Kasumi-1 (cell line): ENCODE measurements at places on chromosomes 3 and 15.

DNA sequence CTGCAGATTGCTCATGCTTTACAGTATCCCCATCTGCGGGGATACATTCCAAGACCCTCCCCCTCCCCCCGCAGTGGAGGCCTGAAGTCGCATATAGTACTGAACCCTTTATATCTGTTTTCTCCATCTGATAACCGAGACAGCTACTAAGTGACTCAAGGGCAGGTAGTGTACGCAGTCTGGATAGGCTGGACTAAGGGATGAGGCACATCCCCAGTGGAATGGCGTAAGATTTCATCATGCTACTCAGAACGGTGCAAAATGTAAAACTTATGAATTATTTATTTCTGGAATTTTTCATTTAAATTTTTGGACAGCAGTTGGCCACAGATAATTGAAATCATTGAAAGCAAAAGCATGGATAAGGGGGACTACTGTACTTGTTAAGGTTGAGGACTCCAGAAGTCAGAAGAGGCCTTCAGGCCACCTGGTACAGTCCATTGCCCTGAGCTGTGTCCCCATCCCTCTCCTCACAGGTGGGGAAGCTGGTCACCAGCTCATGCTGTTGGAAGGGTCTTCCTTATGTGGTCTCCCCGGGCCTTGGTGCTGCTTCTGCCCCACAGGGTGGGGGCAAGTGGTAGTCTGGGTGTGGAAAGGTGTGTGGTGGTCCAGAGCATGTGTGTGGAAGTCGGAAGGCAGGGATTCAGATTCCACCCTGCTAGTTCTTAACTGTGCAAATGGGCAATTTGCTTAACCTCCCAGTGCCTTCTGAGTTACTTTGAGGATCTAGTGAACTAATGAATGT, 72.0 kb downstream of the HCN4 start:
- DNase-seq, result no peak

DNA sequence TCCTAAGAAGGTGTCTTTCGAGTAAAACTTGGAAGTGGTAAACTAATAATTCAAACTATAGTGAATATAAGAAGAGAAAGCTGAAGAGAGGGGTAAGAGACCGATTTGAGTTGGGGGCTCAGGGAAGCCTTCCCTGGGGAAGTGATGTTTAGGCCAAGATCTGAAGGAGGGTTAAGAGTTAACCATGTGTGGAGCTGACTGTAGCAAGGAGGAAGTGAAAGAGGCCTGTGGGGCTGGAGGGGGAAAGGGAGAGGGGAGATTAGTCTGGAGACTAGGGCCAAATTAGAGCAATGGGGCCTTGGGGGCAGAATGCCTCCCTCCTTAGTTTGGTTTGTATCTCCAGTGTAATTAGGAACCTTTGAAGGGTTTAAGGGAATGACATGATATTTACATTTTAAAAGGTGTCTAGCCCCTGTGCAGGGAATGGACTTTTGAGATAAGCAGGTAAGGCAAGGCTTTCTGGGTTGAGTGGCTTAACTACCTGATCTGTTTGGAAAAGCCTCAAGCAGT, 2.2 kb downstream of the ZNF592 start:
- DNase-seq, result peak; percentile 77

GRCh38 chr3:50274371-50275104, 4.3 kb upstream of the LSMEM2 start:
- peak; percentile 58 for DNase-seq

GRCh38 chr3:171687064-171687463, 123.2 kb downstream of the PLD1 start:
- DNase-seq, result no peak

- DNase-seq, result no peak
These were observed 4.1 kb downstream of the PLA2G4F start for GRCh38 chr15:42152196-42152920.

DNA sequence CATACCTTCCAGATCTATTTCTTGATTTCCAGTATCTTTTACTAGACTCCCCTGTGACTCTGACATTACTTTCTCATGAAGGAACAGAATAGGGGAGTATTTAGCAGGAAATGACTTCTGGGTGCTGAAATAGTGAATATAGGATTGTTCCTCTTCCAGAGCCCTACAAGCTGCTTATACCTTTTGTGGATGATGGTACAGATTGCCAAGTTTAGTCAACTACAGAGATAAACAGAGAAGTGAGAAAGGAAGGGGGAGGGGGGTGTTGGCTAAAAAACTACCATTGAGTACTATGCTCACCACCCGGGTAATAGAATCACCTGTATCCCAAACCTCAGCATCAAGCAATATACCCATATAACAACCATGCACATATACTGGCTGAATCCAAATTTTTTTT, 298.3 kb upstream of the GPR149 start:
- DNase-seq, result no peak

- DNase-seq, result peak; percentile 76
These were observed 195.2 kb upstream of the DPPA4 start for GRCh38 chr3:109532257-109533216.
